ENCODE measurements at places on chromosomes 2 and 18.
A peak's percentile ranks its signal among the peaks of the same experiment; 100 is the strongest.

DNA sequence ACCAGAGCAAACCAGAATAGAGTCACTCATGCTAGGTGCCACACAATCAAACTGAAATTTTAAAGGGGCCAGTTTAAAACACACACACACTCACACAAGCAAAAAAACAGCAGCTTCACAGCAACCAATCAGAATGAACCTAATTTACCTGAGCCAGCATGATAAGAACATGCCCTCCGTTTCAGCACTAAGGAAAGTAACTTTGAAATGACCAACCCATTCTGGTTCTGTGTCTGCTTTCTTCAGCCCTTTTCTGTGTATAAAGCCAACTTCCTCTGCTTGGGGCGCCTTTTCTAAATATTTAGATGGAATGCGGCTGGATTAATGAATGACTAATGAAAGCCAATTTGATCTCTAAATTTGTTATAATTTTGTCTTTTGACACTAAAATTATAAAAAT is 629.1 kb downstream of the ZEB2 start:
- no peak for DNase-seq

GRCh38 chr2:157900203-157900602 is 24.1 kb upstream of the ACVR1 start:
- DNase-seq = no peak

DNA sequence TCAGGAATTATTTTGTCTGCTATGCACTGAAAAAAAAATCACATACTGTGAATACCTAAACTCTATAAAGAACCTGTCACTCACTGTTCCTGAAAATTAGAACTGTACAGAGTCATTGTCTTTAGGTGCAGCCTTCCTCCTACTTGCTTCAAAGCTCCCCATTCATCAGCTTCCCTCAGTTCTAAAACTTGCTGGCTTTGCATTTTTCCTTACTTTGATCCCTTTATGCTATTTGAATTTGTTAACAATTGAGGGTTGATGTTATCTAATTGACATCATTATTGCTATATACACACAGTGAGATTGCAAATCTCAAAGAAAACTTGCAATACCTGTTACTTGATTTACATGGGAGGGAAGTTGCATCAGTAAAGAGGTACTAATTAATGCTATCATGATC is 48.3 kb downstream of the PTH2R start:
- no peak for DNase-seq

DNA sequence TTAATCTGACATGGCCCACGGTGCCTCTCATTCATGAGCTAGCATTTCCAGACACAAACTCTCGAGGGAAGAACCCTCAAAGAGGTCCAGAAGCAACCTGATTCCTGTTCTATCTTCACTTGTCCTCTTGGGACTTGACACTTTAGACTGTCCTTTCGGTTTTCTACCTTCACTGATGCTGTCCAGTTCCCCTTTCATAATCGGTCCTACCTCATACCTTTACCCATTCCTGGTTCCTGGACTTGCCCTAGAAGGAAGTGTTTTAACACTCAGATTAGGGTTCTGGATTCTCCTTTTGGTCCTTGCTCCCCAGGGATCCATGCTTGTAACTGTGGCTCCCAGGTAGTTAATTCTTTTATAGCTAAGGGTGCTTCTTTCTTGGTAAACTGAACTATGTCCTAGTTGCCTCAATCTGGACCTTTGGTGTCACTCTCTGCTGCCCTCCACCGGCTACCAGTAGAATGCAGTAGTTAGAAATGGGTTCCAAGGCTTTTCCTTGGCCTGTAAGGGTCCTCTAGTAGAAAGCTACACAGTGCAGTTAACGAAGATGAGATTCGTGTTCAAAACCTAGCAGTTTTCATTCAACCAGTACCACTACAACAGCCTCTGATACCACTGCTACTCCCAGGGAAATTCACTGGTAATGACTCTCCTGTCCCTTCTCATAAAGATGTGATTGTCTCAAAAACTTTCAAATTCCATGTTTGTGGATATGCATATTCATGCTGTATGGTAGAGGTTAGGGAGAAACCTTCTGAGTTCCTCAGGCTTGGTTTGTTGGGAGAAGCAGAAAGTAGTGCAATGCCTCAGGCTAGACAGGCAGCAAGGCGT is 178.1 kb upstream of the CYP26B1 start:
- no peak for DNase-seq

GRCh38 chr2:105607920-105608504 is 136.7 kb upstream of the NCK2 start:
- DNase-seq = no peak

DNA sequence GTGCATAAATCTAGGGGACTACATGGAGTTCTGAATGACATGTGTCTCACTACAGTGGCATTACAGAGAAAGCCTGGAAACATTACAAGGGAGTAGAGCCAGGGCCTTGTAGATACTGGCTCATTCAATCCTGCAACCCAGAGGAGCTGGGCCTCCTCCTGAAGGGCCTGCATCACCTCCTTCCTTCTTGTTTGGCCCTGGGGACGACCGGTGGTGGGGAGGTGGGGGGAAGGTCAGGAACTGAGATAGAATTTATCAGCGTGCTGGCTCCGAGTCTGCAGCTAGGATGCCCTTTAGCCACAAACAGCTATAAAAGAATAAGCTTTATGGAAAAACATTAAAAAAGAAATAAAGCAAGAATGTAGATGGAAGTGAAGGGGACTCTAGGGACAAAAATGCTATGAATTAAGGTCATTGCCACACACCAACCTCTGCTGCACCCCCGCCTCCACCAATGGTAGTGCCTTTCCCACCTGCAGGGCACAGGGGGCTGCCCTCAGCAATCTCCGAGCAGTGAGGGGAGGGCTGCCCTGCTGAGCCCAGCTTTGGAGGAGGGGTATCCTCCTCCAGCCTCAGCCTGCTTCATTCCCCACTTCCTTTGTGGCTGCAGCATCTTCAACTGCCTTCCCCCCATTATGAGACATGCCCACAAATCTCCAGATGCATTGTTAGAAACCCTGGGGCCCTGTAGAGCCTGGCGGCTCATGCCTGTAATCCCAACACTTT is 149.0 kb downstream of the MSH2 start:
- DNase-seq = no peak

GRCh38 chr2:17610521-17610920 is 70.0 kb downstream of the VSNL1 start:
- DNase-seq = no peak

GRCh38 chr18:31065036-31065773 is 22.7 kb upstream of the DSC3 start:
- no peak for DNase-seq

DNA sequence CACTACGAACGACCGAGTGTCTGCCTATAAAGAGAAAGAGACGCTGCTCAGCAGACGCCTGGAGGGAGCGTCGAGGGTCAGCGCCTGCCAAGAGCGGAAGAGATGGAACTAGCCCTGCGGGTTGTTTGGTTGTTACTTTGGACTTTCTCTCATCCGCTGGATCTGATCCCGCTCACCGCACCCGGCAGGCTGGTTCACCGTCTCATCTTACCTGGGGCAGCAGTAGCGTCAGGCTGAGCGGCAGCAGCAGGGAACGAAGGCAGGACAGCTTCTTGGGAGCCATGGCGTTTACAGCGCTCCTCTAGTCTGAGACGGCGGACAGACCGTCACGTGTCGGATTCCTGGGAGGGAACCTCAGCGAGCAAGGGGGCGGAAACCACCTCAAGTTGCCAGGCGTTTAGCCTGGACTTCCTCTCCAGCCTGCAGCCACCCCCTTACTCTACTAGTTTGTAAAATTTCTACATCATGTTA is 1.9 kb downstream of the GLB1L start:
- no peak for DNase-seq

DNA sequence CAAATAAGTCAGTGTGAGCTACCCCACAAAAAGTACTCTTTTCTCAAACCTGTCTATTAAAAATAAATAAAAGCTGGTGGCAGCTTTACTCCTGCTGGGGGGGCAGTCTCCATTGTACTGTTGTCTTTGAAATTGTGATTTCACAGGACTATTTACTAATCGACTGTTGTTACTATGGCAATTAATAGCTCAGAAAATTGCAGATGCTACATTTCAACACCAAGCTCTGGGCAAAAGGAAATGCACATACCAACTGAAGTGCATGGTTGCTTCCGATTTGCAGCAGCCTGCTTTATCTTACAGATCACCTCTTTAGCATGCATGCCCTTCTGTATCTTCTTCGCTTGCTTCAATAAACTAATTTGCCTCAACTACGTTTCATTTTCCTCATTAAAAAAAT is 117.6 kb upstream of the DAPL1 start:
- DNase-seq = no peak

DNA sequence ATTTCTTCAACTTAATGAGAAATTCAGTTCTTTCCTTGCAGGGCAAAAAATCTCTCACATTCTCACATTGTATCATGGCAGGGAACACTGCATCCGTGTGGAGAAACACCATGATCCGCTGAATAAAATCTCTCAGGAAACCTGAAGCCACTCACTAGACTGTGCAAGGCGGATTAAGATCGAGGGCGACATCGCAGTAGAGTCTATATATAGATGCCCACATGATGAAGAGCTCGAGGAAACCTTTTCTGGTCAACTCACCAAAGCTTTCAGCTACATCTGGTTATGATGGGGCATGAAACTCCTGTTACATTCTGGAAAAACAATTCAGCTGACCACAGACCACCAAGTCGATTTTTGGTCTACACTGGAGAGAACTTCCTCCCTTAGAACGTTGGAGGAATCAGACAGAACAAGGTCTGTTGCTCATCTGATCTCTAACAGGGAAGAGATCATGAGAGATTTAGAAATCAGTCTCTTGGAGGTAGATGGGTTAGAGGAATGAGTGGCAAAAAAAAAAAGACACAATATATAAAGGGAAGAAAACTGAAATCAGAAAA is 162.9 kb upstream of the ZNF516 start:
- no peak for DNase-seq

- DNase-seq = no peak
These were observed 5.7 kb upstream of the GAL3ST2 start for GRCh38 chr2:241770936-241771285.

DNA sequence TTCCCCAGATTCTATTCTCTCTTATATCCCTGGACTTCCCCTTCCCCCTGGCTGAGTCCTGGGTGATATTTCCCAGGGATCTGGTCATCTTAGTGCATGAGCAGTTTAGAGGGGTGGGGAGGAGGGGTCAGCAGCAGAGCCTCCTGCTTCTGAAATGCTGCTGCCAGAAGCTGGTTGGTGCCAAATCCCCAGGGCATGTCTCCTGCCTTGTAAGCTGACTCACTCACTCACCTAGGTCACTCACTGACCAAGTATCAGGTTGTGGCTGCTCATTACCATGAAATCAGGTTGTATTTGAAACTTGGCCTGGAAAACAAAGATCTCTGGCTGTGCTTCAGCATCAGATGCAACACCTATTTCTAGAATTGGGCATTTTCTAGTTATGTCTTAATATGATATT is 14.3 kb downstream of the GPR39 start:
- DNase-seq = no peak

- peak; percentile 49 for DNase-seq
These were observed 67.7 kb downstream of the EPAS1 start for GRCh38 chr2:46364797-46365457.

DNA sequence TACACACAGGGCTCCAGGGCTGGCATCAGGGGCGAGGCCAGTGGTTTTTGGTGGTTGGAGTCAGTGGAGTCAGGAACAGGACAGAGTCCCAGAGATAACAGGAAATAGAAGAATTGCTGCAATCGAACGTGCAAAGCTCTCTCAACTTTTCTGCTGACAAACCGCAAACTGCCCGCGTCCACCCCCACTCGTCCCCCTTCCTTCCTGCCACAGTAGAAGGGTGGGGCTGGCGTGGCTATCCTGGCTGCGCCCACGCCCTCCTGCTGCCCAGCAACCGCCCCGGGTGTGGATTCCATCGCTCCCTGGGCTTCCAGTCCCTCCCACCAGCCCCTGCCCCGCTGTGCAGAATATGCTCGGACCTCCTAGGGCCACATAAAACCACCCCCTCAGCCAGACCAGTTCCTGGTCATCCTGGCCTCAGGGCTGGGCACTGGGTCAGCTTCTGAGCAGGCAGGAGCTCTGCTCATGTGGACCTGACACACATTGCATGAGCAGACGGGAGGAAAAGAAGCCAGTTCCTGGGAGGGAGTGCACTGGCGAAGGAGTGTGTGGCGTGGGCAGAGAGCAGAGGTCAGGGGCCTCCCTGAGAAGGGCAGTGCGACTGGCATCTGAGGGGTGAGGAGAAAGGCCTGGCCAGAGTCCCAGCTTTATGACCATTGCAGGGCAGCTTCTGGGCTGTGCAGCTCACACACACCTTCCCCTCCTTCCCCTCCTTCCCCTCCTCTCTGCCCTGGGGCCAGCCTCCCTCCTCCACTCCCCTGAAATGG is 85.4 kb upstream of the ATG16L1 start:
- no peak for DNase-seq

- no peak for DNase-seq
These were observed 54.3 kb upstream of the RGPD4 start for GRCh38 chr2:107772353-107772752.

DNA sequence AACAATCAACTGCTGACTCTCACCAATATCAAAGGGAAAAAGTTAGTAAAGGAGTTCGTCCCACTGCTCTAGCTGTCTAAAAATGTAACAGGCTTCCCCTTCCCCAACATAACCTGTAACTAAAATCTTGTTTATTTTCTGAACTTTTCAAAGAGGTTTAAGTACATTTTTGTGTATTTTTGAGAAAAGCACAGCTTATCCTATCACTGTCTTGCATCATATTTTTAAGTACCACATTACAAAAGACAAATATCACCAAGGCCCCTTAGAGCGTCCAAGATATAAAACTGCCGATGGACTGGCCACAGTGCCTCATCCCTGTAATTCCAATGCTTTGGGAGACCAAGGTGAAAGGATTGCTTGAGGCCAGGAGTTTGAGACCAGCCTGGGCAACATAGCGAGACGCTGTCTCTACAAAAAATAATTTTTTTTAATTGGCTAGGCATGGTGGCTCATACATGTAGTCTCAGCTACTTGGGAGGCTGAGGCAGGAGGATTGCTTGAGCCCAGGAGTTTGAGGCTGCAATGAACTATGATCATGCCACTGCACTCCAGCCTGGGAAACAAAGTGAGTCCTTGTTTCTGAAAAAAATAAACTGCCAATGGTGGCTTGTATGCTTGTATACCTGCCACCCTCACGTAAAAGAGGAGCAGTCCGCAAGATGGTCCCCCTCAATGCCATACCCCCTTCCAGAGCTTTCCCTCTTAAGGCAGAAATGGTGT is 21.2 kb upstream of the LAPTM4A start:
- no peak for DNase-seq

- no peak for DNase-seq
These were observed 2031.3 kb upstream of the CELF4 start for GRCh38 chr18:39596891-39597290.

DNA sequence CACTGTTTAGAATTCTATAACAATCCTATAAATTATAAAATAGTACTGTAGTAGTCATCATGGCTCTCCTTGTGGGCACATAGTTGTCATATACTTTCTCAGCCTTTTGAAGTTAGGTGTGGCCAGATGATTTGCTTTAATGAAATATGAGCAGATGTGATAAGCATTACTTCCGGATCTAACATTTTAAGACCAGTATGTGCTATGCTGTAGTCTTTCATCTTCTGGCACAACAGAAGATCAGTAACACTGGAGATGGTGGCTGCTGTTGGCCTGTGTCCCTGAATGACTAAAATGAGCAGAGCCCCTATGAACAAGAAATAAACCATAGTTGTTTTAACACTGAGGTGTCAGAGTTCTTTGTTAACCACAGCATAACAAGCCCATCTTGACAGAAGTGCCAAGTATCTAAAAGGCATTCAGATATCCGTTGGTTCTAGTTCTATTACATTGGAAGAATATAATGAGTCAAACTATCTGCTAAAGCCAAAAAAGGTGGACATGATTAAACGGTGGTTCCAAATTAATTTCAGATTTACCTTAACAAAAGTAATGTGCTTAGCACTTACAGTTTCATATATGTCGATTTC is 6.3 kb downstream of the MEX3C start:
- no peak for DNase-seq
